Left colon (tissue), 2 donors: ENCODE measurements at places on chromosomes 3 and 15. TPM values are rescaled to one million over a fixed set of nuclear protein-coding genes. Genes with fewer than 3 reads are reported as not detected.

DNA sequence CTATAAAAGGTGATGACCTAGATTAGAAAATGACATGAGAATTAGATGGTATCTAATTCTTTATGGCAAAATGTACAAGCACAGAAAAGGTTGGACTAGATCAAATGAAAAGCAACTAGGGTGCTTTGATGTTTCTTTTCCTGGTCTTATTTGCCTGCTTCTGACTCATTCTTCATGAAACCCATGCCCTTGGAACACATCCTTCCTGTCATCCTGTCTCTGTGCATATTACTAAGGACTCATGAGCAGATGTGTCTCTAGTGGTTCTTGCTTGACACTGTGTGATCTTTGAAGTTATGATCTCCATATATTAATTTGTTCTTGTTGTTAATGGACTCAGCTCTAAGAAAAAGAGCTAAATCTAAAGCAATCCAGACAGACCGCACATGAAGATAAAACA is 314.0 kb downstream of the ERC2 start:
- DNase-seq = no peak

DNA sequence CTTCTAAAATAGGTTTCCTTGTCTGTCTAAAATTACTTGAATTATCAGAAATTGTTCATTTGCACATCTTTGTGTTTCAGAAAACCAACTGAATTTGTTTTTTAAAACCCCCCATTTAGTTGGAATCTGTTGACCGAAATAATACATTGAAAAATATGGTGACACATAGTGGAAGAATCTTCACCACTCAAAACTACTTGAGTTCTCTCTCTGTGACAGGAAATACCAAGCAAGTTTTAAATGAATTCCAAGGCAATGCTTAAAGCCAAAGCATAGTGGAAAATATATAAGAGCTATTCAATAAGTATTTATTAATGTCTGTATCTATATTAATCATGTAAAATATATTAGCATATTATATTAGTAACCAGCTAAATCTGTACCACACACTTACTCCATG is 224.9 kb upstream of the COL8A1 start:
- DNase-seq = no peak

DNA sequence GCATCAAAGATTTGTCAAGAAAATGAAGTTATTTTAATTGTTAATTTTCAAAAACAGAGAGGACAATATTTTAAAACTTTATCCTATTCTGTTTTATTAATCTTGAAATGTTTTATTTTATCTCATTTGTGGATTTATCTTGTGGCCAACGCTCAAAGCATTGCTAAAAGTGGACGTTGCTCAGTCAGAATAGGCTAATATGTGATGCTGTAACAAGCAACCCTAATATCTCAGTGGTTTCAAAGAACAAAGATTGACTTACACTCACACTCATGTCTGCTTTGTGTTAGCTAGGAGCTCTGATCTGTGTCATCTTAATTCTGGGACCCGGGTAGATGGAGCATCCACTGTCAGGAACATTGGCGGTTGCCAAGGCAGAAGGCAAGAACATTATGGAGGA is 86.0 kb upstream of the PLCL2 start:
- no peak for DNase-seq

GRCh38 chr3:17645074-17645698 is 97.2 kb downstream of the TBC1D5 start:
- no peak for DNase-seq

DNA sequence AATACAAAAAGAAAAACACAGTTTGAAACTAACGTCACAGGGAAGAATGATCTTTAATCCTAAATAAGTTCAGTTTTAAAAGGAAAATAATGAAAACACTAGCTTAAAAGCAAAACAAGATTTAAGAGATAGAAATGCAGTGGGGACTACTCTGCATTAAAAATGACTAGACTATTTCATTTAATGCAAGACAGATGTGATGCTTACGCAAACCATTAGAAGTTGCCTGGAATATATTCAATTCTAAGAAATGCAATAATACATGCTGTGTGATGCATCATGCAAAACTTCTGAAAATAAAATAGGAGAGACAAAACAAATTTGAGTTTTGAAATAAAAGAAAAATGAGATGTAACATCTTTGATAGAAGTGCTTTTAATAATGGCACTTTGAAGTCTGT is 97.6 kb upstream of the STRIT1 start:
- no peak for DNase-seq

Gene EFCC1
- 3.7 TPM for total RNA-seq

GRCh38 chr3:100775669-100776068 is 66.4 kb downstream of the TFG start:
- DNase-seq = no peak

Gene SLC12A1
- not detected for total RNA-seq

- DNase-seq = peak; percentile 98
Observed at GRCh38 chr3:128650096-128651050, at the start of gene RPN1. TSS of gene RPN1 (minus strand) at chr3:128650818. CDS start at chr3:128650800, 18 bp downstream.

Gene GREM1
- 13.7 TPM for total RNA-seq

- DNase-seq = no peak
Observed at GRCh38 chr3:25960776-25961175, 170.9 kb downstream of the OXSM start.

- no peak for DNase-seq
Observed at GRCh38 chr15:77667338-77668234, 34.9 kb upstream of the LINGO1 start.

DNA sequence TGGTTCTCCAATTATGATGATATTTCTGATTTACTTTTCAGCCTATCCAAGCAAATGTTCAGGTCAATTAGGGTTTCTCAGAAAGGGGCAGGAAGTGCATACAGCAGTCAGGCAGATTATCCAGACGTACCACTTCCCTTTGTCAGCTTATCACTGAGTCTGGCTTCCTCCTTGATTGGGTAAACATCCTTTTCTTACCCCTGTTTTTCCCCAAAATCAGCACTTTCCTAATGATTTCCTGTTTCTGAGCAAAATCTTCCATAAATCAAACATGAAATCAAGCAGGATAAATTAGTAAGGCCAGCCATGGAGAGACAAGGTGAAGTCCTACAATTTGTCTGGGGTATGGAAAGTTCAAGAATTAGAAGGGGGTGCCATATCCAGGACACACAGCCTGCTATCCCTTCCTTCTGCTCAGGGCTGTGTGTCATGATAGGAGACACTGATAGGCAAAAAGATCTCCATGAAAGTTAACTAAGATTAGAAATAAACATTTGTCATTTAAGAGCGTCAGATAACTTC is 29.0 kb downstream of the ADIPOQ start:
- no peak for DNase-seq

- no peak for DNase-seq
Observed at GRCh38 chr15:70912187-70912586, 19.6 kb downstream of the LRRC49 start.

DNA sequence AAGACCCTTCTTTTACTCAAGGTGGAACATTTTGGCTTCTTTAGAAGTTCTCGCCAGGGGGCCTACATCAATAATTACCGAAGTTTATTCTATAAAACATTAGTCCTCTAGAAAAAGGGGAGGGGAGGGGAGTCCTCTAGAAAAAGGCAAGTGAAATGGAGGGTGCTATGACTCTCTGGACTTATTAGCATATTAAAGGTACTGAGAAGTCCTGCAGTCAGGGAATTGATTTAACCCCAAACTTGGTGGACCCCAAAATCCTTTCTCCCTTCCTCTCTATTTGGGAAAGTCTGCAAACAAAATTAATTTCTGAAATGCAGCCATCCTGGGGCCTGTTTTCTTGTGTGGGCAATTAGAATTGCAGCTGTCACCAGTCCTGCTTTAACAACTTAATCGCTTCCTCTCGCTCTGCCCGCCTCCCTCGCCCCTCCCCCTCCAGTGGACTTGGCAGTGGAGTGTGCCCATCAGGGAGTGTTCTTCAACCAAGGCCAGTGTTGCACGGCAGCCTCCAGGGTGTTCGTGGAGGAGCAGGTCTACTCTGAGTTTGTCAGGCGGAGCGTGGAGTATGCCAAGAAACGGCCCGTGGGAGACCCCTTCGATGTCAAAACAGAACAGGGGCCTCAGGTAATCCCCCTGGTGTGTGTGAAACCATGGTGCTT is 18.9 kb upstream of the LRRK1 start:
- peak; percentile 55 for DNase-seq

Gene GALNT15
- total RNA-seq = 15.4 TPM

Gene RAF1
- 75.3 TPM for total RNA-seq

Gene FANCD2OS
- total RNA-seq = not detected

GRCh38 chr3:195133013-195133412 is 137.9 kb downstream of the XXYLT1 start:
- DNase-seq = no peak

- no peak for DNase-seq
Observed at GRCh38 chr3:118785415-118785814, 249.2 kb downstream of the IGSF11 start.

Gene SENP8
- 3.1 TPM for total RNA-seq

DNA sequence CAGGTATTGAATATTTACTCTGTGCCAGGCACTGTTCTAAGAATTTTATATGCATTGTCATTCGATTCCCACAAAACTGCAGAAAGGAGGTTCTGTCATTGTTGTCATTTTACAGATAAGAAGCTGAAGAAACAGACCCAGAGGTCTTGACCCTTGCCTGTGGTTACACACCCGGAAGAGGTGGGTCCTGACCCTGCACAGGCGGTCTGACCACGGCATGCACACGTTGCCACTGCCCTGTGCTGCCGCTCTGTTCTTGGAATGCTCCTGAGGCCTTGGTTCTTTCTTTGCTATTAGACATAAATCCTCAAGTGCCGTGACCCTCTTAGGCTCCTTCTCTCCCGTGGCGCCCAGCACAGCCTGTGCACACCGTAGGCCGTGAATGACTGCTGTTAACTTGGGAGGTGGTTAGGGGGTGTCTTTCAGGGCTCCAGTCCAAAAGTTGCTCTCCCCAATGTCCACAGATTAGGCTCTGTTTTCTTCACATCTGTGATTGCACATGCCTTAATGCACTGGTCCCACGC is 74.1 kb upstream of the PLXNA1 start:
- no peak for DNase-seq

Gene ZFAND6
- 87.1 TPM for total RNA-seq

Gene PARP6
- total RNA-seq = 40.8 TPM
